Neural cell (in vitro differentiated cells): ENCODE measurements at places on chromosomes 2 and 18. TPM values are rescaled to one million over a fixed set of nuclear protein-coding genes. Genes with fewer than 3 reads are reported as not detected.

ACYP2 gene
- 42.9 and 48.2 TPM in 2 replicates for polyA plus RNA-seq

ARHGEF33 gene
- 1.5 and 2.5 TPM in 2 replicates for polyA plus RNA-seq

GALNT3 gene
- 3.7 and 7.4 TPM in 2 replicates for polyA plus RNA-seq

LIMS4 gene
- 0.46 TPM in 1 of 2 replicates, not detected in the other for polyA plus RNA-seq

IL37 gene
- not detected in 2 replicates for polyA plus RNA-seq

SPDYA gene
- polyA plus RNA-seq: 0.22 and 0.46 TPM in 2 replicates

CYBRD1 gene
- polyA plus RNA-seq: 0.10 TPM in 1 of 2 replicates, not detected in the other

HOXD10 gene
- not detected in 2 replicates for polyA plus RNA-seq

INHBB gene
- 0.10 TPM in 1 of 2 replicates, not detected in the other for polyA plus RNA-seq

ECEL1 gene
- polyA plus RNA-seq: 60.9 and 75.6 TPM in 2 replicates

RBM44 gene
- 2.5 and 3.5 TPM in 2 replicates for polyA plus RNA-seq

IL36G gene
- not detected in 2 replicates for polyA plus RNA-seq

KLF11 gene
- 5.7 and 7.0 TPM in 2 replicates for polyA plus RNA-seq

LIPG gene
- 0.72 and 0.85 TPM in 2 replicates for polyA plus RNA-seq

SFTPB gene
- not detected in 2 replicates for polyA plus RNA-seq

CD207 gene
- not detected in 2 replicates for polyA plus RNA-seq

KDSR gene
- polyA plus RNA-seq: 13.6 and 14.7 TPM in 2 replicates

MC5R gene
- polyA plus RNA-seq: not detected in 2 replicates

SCN9A gene
- 8.3 and 10.4 TPM in 2 replicates for polyA plus RNA-seq

TSPYL6 gene
- polyA plus RNA-seq: not detected in 2 replicates

SLC40A1 gene
- polyA plus RNA-seq: 12.6 and 12.8 TPM in 2 replicates

RTP5 gene
- 1.2 and 1.8 TPM in 2 replicates for polyA plus RNA-seq

NEURL3 gene
- 0.20 TPM in 1 of 2 replicates, not detected in the other for polyA plus RNA-seq

MEP1B gene
- polyA plus RNA-seq: not detected in 2 replicates

FAP gene
- polyA plus RNA-seq: 0.16 TPM in 1 of 2 replicates, not detected in the other

NTSR2 gene
- not detected in 2 replicates for polyA plus RNA-seq

LCT gene
- polyA plus RNA-seq: not detected in 2 replicates

CYRIA gene
- 64.0 and 67.0 TPM in 2 replicates for polyA plus RNA-seq

CNGA3 gene
- 0.64 and 1.1 TPM in 2 replicates for polyA plus RNA-seq

STK17B gene
- polyA plus RNA-seq: 0.30 and 0.67 TPM in 2 replicates

FBXO48 gene
- polyA plus RNA-seq: 0.45 and 1.1 TPM in 2 replicates

KCNS3 gene
- 0.15 TPM in 1 of 2 replicates, not detected in the other for polyA plus RNA-seq

ALPI gene
- not detected in 2 replicates for polyA plus RNA-seq

SSB gene
- polyA plus RNA-seq: 164 and 214 TPM in 2 replicates

SERPINB13 gene
- not detected in 2 replicates for polyA plus RNA-seq

KYNU gene
- polyA plus RNA-seq: 0.18 and 0.25 TPM in 2 replicates

KIF5C gene
- polyA plus RNA-seq: 515 and 527 TPM in 2 replicates

IL1A gene
- 0.14 TPM in 1 of 2 replicates, not detected in the other for polyA plus RNA-seq

SKOR2 gene
- not detected in 2 replicates for polyA plus RNA-seq

SP110 gene
- polyA plus RNA-seq: not detected in 2 replicates

GALR1 gene
- polyA plus RNA-seq: 0.11 and 0.14 TPM in 2 replicates

MYO5B gene
- polyA plus RNA-seq: 0.38 and 0.42 TPM in 2 replicates

HRH4 gene
- polyA plus RNA-seq: 0.12 TPM in 1 of 2 replicates, not detected in the other

GPR148 gene
- polyA plus RNA-seq: not detected in 2 replicates

SKA1 gene
- polyA plus RNA-seq: 0.94 and 0.97 TPM in 2 replicates

EML6 gene
- polyA plus RNA-seq: 9.9 and 13.4 TPM in 2 replicates

CSRNP3 gene
- polyA plus RNA-seq: 62.7 and 66.6 TPM in 2 replicates

HOXD9 gene
- not detected in 2 replicates for polyA plus RNA-seq
